LNCaP clone FGC (cell line): ENCODE measurements at places on chromosomes 6 and 20.

- no peak for DNase-seq
Measured at GRCh38 chr20:54438166-54438565, 37.2 kb upstream of the DOK5 start.

DNA sequence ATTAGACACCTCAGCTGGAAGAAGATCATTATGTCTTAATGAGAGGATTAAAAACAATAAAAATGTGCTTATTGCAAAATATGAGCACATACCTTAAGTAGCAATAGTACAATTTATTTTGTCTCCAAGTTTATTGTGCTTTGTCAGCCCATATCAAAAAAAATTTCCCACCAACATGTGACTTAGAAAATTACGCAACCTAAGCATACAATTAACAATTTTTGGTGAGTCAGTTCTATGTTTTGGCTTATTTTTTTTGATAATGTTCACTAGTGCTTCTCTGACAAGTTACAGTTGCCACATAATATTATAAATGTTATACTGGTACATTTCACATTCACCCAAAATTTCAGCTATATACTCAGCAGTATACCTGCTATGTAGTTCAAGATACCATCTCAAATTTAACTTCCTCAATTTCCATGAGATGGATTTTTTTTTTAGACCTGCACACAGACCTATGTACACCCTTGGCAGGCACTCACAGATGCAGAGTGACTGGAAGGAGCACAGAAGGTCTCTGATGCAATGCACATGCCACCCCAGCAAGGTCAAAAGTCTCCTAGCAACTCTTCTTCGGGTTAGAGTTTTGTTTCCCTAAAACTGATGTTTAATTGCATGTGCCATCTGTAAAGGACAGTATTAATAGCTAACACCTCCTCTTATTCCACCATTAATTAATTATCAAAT lies 112.4 kb downstream of the PRKN start:
- DNase-seq, result no peak

- DNase-seq, result no peak
Measured at GRCh38 chr20:2295886-2296515, at the start of gene TGM3. Gene TGM3 (plus strand): TSS chr20:2296001. CDS start chr20:2296064, 63 bp downstream.

DNA sequence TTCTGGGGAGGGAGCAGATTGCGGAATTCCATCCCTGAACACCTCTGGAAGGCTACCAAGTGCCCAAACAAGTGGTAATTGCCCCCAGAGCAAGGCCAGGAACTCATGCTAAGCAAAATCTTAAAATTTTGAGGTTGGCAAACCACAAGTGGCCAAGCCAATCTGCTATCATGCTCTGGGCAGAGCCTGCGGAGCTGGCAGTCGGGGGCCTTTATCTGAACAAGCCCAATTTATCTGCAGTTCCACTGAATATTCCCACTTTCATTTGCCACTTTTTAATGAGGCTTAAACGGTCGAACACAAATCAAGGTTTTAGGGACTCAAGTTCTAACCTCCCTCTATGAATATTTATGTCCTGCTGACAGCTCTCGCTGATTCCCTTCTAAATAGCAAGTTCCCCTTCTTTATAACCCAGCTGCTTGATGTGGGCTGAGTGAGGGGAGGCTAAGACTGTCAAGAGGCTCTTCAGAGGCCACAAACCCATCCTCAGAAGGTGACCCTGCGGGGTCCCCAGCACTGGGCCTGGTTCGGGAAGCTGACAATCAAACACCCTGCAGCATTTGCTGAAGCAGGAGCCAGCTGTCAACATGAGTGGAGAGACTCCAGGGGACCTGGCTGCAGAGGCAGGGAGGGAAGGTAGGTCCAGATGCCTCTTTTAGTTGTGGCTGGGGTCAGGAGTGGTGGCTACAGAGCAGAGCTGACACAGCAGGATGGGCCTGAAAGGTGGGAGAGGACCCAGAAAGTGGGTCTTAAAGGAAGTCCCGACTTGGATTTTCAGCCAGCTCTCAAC lies 11.9 kb downstream of the CCDC167 start:
- DNase-seq, result no peak

GRCh38 chr20:9966966-9967365 lies 67.8 kb upstream of the ANKEF1 start:
- DNase-seq, result no peak

DNA sequence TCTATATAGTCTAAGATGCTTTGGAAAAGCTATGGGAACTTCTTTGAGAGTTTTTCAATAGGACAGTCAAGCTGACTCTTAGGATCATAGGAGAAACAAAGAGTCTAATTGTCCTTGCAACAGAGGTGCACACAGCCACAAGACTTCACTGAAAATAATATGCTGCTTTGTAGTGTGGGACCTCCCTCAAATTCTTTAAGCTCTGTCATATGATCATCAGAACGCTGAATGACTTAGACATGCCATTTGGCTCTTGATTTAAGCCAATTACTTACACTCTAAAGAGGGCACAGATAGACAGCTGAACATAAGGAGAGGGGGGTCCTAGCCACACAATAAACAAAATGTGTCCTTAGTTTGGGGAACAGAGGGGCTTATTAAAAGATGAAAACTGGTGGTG lies 818.7 kb upstream of the GJE1 start:
- DNase-seq, result no peak

DNA sequence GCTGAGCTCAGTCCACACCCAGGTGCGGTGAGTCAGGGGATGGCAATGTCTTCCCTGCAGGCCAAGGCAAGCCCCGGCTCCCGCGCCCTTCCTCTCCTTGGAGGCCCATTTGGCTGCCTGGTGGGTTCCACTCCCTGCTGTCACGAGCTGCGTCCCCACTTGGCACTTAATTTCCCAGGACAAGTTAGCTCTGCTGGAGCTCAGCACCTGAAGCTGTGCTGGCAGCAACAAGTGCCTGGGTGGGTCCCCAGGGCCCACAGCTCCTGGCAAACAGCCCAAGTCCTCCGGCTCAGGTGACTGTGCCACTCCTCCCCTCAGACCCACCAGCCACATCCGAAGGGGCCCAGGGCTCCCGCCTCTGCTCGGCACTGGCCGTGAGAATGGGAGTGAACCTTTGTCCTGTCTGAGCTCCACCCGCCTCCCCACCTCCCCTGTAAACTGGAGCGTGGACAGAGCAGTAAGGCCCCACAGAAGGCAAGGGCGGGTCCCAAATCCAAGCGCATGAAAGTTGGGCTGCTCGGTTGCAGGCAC lies 16.9 kb downstream of the LAMA5 start:
- DNase-seq, result no peak

DNA sequence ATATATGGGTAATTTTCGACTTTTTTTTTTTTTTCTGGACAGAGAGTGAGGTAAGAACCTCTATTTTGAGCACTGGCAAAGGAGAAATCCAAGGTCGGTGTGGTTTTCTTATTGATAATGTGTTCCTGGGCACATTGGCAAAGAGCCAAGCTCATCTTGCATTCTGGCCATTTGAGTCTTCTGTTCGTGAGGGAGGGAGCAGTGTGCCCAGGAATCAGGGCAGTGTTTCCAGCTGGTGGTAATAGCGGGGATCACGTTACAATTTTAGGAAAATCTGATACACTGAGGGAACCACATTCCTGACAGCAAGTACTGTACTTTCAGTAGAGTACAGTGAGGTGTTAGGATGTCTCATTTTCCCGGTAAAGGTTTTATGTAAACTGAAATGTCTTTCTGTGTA lies 442.3 kb upstream of the MAP3K7 start:
- DNase-seq, result no peak

- no peak for DNase-seq
Measured at GRCh38 chr6:166266336-166266735, 41.9 kb downstream of the PRR18 start.

- DNase-seq, result no peak
Measured at GRCh38 chr6:15518057-15518456, 144.8 kb downstream of the DTNBP1 start.

DNA sequence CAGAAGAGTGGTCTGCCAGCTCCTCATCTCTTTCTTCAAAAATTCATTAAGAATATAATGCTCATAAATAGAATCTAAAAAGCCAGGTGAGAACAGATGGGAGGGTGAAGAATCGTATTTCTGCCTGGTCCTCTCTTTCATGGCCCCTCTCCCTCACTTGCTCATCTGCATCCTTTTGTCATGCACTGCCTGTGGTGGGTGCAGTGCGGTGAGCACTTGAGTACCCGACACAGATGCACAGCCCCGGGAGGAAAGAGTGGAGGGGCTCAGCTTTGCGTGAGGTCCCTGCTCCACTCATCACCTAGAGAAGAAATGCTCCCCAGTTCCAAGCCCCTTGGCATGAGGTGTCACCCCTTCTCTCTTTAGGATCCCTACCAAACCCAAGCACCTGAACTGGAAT lies 58.1 kb upstream of the GLP1R start:
- no peak for DNase-seq

DNA sequence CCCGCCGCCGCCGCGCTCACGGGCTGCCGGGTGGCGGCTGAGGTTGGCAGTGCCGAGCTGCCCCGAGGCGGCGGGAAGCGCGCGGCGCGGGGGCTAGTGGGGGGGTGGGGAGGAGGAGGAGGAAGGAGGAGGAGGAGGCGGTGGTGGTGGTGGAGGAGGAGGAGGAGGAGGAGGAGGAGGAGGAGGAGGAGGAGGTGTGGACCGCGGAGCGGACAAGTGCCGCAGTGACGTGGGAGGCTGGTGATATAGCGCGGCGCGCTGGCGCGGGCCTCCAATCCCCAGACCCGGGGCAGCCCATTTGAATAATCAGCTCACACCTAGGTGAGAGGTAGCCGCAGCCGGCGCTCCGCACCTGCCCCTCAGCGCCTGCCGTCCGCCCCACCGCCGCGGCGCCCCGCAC lies at the start of gene FOXA2:
Gene FOXA2 (minus strand): TSS at position 51 of the 400 bp plus-strand sequence. CDS start 294 bp downstream, outside the sequence.
- DNase-seq, result no peak

- DNase-seq, result no peak
Measured at GRCh38 chr6:169811521-169812256, 60.3 kb downstream of the ERMARD start.

DNA sequence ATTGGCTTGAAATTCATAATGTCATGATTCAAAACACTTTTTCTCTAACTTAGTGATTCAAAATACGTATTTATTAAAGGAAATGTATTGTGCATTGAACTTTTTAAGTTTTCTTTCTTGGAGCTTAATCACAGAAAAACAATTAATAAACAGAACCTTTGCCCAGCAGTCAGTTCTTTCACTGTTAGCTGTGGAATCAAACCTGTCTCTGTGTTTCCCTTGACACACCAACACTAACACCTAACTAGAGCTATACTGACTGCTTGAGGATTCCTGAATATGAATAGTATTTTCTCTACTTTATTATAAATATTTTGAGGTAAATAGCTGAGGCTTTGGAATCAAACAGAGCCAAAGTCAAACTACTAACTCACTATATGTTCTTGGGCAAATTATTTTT lies 296.4 kb downstream of the HIVEP2 start:
- no peak for DNase-seq

GRCh38 chr6:80540700-80541099 lies 434.2 kb downstream of the BCKDHB start:
- DNase-seq, result no peak

DNA sequence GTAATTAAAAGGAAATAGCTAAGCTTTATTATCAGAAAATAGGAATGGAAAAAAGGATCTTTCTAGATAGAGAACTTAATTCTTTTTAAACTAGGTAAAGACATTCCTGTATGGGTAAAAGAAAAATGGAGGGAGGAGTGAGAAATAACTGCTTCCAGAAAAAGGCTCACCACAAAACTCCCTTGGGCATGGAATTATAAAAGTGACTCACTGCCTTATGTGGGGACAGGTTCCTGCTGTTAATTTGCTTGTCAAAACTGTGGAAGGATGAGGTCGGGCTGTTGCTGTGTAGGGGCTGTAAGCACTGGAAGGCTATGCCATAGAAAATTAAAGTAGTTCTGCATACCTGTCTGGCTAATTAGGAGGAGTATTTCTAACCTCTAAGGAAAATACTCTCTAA lies 158.7 kb downstream of the UBE3D start:
- DNase-seq, result no peak

GRCh38 chr6:164152611-164153010 lies 738.1 kb downstream of the QKI start:
- DNase-seq, result no peak
